ENCODE measurements at places on chromosomes 7 and 10.

DNA sequence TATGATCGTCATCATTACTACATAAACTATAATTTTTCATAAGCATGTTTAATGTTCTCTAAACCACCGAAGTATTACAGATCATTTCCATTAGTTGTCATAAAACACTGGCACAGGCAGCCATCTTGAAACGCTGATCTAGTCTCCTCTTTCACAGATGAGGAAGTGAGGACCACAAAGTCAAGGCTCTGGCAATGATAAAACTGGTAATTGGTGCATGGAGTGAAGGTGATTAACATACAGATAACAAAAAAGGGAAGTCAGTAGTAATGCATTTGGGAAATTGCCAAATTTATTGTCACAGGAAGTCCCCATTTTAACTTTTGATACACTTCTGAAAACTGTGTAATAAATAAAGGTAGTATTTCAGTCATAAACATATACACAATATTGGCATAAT, 49.3 kb downstream of the FBXL13 start:
- no peak for DNase-seq

- DNase-seq: no peak
These were observed 84.2 kb upstream of the DIP2C start for GRCh38 chr10:773562-774161.

- DNase-seq: no peak
These were observed 50.8 kb upstream of the KLF6 start for GRCh38 chr10:3835770-3836169.

- DNase-seq: peak; percentile 64
These were observed 22.8 kb downstream of the RGR start for GRCh38 chr10:84267503-84268126.

DNA sequence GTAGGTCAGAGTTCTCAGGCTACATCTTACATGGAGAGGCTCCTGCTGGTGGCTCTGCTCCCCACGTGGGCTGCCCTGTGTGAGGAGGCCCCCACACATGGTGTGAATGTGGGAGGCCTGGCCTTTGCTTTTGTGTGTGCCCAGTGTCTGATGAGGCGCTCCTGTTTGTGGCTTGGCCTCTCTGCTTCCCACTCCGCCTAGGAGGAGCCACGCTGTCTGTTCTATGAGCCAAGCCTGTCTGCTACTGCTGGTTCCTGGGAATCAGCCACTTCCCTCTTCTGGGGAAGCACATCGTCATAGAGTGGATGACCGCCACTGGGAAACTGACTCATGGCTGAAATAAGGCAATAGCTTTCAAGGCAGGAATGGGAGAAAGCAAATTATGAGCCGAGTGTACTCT, 87.1 kb downstream of the CYP26A1 start:
- peak; percentile 79 for DNase-seq

DNA sequence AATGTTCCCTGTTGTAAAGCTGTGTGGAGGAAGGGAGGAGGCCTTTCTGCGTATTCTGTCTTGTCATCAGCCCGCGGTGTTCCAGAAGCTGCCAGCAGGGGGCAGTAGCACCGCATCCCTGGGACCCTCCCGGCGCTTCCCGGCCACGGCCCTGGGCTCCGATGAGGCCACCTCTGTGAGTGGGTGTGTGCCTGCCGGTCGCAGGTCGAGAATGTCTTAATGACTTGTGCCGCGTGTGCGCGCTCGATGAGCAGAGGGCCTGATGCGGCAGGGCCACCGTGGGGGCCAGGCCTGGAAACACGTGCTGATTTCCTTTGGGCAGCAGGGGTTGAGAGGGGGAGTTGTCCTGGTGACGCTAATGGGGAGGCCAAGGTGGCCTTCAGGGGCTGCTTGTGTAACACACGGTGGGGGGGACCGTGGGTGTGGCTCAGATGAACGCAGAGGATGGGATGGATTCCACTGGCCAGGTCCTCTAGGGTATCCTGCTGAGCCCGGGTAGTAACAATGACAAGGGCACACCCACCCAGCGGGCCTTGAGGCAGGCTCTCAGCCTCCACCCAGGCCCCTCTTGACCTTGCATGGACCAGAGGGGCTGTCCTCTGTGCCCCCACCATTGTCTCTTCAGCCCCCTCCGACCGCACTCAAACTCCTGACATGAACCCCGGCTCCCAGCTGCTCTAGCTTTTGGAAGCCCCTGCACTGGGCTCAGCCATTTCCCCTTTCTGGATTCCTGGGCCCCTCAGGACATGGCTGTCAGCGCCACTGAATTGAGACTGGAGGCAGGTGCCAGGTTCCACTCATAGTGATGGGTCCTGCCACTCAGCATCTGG, 135.9 kb upstream of the PODXL start:
- DNase-seq: peak; percentile 71

GRCh38 chr10:11145495-11145855, 127.8 kb downstream of the CELF2 start:
- no peak for DNase-seq

- peak; percentile 91 for DNase-seq
These were observed 75.1 kb downstream of the MAD1L1 start for GRCh38 chr7:2157473-2158279.
